ENCODE measurements at places on chromosomes 7 and 10. TPM values are rescaled to one million over a fixed set of nuclear protein-coding genes. Genes with fewer than 3 reads are reported as not detected.

The SORCS3 gene
- not detected for total RNA-seq

The H2BK1 gene
- total RNA-seq: not detected

The INMT gene
- not detected for total RNA-seq

The FGL2 gene
- total RNA-seq: not detected

The BAIAP2L1 gene
- 41.9 TPM for total RNA-seq

The SPDYE6 gene
- not detected for total RNA-seq

The IFIT1B gene
- total RNA-seq: not detected

The BHLHA15 gene
- total RNA-seq: 0.50 TPM
